OCI-M1 (cell line): ENCODE measurements at places on chromosomes 12 and 14.

DNA sequence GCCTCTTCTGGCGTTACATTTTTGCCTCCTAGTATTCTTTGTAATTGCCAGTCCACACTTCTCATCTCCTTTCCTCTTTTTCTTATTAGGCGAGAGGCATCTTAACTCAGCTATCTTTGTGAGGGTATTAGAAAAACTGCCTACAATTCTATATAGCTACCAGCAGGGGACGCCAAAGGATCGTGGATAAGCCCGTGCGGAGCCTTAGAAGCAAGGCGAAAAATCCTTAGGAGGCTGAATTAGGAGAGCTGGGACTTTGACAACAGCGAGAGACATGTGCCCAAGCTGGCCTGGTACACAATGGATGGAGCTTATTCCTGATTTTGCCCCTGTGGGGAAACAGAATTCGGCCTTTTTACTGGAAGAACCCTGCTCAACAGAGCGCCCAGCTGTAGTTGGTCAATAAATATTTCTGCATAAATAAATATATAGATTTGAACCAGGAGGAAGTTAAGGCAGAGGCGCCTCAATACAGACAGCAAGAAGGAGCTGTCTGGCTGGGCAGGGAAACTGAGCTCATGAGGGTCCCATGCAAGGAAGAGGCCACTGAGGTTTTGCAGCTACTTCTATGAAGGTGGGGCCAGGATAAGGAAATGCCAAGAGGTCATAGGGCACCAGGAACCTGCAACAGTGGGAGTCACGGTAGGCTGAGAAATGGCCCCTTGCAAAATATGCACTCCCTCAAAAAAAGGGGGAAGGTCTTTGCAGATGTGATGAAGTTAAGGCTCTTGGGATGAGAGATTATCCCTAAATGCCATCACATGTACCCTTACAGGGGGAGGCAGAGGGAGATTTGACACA is 14.6 kb upstream of the RBM19 start:
- DNase-seq = peak; percentile 83

- DNase-seq = no peak
Observed at GRCh38 chr14:21525571-21525961, 580 bp downstream of the SALL2 start.

- no peak for DNase-seq
Observed at GRCh38 chr14:105774001-105774400, 247.6 kb downstream of the TMEM121 start.

DNA sequence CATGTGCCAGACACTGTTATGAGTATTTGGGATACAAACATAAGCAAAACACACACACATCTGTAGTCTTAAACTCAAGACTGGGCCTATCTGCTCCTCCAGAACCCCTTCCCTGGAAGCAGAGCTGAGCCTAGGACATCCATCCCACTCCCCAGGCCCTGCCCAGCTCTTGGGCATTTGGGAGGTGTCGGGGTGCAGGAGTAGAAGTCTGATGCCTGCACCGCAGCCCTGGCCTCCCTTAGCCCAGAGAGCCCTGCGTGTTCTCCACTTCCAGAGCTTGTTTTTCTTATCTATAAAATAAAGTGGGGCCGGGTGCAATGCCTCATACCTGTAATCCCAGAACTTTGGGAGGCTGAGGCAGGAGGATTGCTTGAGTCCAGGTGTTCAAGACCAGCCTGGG is 11.7 kb downstream of the HSP90AA1 start:
- no peak for DNase-seq

GRCh38 chr12:132085291-132085635 is 58.9 kb downstream of the DDX51 start:
- peak; percentile 75 for DNase-seq

- peak; percentile 13 for DNase-seq
Observed at GRCh38 chr14:51242545-51243490, 2.8 kb downstream of the TMX1 start.
